A549 treated with RU486 at 1 μM for 4 hours (cell line): ENCODE measurements at places on chromosomes 2 and 18. TPM values are rescaled to one million over a fixed set of nuclear protein-coding genes. Genes with fewer than 3 reads are reported as not detected.

The STAT4 gene
- 3.4 to 4.9 TPM (median 4.3 TPM) in 5 replicates for total RNA-seq

The GLI2 gene
- total RNA-seq, result 18.4 to 27.2 TPM (median 19.6 TPM) in 5 replicates

The ELOA2 gene
- not detected in 5 replicates for total RNA-seq

The GAREM1 gene
- total RNA-seq, result 2.8 to 4.2 TPM (median 3.4 TPM) in 5 replicates

The INHBB gene
- total RNA-seq, result 12.2 to 18.9 TPM (median 15.7 TPM) in 5 replicates

The COLEC11 gene
- 0.39 to 0.76 TPM (median 0.60 TPM) in 5 replicates for total RNA-seq

The HOXD8 gene
- 2.9 to 5.5 TPM (median 5.4 TPM) in 5 replicates for total RNA-seq
